ENCODE measurements at places on chromosomes 12 and 14.

DNA sequence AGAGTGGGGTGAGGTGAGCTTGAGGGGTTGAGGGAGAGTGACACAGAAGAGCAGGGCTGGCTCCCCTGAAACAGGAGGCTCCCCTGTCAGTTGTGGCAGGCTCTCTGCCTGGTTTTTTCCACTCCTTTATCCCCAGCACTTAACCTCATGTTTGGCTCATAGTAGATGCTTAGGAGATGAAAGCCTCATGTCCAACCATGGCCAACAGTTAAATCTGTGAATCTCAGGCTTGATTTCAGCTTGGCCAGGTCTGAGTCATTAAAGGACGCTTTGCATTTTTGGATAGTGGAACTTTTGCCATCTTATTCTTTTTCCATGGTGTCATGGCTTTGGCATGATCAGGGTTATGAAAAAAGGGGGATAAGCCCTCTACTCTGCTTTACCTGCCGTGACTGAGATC is 117.2 kb downstream of the CACNA1C start:
- no peak for DNase-seq

GRCh38 chr12:11824069-11824468 is 174.6 kb downstream of the ETV6 start:
- no peak for DNase-seq

GRCh38 chr12:6049587-6049986 is 74.9 kb downstream of the VWF start:
- no peak for DNase-seq

- DNase-seq, result no peak
Measured at GRCh38 chr12:97168804-97169203, 261.7 kb downstream of the NEDD1 start.

DNA sequence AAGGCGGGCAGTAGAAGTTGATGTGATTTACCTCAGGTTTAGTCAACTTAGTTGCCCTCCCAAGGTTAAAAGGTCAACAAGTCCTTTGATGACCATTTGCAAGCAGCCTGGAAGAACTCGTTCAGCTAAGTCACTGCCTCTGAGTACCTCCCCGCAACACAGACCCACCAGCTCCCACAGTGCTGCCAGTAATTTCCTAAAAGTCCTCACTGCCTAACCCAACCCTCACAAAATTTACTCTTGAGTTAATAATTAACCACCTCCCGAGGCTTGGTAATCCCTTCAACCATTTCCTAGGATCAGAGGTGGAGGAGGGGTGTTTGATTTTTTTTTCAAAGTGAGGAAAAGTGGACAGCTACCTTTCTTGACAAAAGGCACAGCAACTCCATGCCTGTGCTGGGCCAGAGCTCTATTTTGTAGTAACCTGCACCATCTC is 55.8 kb downstream of the MAP3K9 start:
- no peak for DNase-seq

- DNase-seq, result no peak
Measured at GRCh38 chr12:49330631-49331379, 6.2 kb downstream of the C1QL4 start.
